ENCODE measurements at places on chromosomes 3 and 15.

GRCh38 chr3:134428401-134428800 is 54.2 kb upstream of the AMOTL2 start:
- no peak for DNase-seq

- no peak for DNase-seq
Measured at GRCh38 chr3:139448104-139448503, 28.2 kb downstream of the RBP2 start.

DNA sequence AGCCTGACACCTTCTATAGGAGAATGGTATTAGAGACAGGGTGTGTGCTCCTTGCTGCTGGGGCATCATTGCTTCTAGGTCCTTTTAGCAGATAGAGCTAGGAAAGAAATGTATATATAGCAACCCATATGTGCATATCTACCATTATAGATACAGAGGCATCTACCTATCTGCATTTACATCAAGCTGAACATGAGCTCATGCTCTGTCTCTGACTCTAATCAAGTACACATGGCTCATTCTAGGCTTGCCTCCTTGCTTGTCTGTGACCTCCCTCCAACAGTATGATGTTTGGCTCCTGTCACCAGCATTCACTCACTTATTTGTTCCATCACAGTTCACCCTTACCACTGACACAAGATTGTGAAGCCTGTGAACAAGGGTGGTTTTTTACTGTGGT is 133.4 kb downstream of the EEFSEC start:
- DNase-seq: no peak

DNA sequence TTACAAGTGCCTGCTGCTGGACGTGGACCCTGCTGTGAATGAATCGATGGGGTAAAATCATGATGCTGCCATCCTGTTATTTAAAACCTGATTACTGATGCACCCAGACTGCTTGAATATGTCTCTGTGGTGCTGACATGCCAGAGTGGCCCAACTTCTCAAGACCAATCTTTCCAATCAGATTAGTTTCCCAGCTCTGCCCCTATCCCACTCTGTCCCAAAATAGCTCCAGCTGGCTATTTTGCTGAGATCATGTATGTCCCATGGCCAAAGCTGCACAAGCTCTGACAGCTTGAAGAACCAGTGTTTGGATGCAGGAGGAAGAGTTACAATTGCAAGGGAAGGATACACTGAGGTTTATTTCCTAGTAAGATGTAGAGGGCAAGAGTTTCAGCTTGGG is 153.6 kb downstream of the TMEM108 start:
- no peak for DNase-seq

- no peak for DNase-seq
Measured at GRCh38 chr3:108234387-108234957, 12.2 kb upstream of the IFT57 start.

- no peak for DNase-seq
Measured at GRCh38 chr3:33722191-33722590, 4.1 kb upstream of the CLASP2 start.

DNA sequence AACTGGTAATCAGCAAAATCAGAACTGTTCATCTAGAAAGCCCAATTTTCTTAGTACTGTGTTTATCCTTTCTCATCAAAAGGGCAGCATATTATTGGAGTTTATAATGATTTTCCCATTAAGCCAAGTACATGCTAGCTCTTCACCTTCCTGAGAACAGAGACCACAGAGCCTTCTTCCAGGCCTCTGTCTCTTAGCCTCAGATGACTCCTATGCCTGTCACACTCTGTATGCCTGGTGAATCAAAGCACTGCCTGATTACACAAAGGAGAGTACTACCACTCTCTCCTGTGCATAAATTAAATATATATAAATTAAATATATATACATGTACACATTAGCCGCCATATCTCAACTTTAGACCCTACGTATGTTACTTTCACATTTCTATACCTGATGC is 636.1 kb downstream of the NTRK3 start:
- no peak for DNase-seq

DNA sequence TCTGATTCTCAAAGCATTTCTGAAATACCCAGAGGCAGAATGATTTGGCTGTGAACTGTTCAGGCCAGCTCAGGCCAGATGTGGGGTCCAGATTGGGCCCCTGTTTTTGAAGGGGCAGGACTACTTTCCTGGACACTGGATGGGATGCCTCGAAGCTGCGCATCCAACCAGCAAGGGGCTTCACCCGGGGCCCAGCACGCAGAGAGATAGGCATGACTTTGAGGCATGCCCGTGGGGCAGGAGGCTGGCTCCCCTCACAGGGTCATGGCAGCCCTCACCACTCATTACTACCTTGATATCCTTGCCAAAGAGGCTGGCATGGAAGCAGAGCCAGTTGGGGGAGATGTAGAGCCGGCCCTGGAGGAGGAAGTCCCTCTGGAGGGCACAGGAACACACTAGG is 30.1 kb downstream of the GRAMD2A start:
- no peak for DNase-seq

- DNase-seq: no peak
Measured at GRCh38 chr15:93800805-93801204, 430.6 kb upstream of the MCTP2 start.

- DNase-seq: no peak
Measured at GRCh38 chr3:178676942-178677790, 140.9 kb downstream of the KCNMB2 start.

DNA sequence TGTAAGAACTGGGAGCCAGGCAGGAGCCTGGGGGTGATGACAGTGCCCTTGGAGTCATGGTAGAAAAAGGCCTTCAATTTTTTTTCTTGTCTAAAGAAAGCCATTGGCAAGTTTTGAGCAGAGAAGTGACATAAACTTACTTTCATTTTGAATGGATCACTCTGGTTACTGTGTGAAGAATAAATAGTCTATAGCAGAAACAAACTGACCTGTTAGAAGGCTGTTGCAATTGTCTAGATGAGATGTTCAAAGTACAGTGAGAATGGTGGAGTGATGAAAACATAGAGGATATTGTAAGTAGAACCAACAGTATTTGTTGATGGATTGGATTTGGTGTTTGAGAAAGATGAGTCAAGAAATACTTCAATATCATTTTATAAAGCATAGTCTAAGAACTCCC is 439.9 kb downstream of the TBL1XR1 start:
- DNase-seq: no peak

- DNase-seq: no peak
Measured at GRCh38 chr3:7421065-7421464, 560.1 kb downstream of the GRM7 start.

DNA sequence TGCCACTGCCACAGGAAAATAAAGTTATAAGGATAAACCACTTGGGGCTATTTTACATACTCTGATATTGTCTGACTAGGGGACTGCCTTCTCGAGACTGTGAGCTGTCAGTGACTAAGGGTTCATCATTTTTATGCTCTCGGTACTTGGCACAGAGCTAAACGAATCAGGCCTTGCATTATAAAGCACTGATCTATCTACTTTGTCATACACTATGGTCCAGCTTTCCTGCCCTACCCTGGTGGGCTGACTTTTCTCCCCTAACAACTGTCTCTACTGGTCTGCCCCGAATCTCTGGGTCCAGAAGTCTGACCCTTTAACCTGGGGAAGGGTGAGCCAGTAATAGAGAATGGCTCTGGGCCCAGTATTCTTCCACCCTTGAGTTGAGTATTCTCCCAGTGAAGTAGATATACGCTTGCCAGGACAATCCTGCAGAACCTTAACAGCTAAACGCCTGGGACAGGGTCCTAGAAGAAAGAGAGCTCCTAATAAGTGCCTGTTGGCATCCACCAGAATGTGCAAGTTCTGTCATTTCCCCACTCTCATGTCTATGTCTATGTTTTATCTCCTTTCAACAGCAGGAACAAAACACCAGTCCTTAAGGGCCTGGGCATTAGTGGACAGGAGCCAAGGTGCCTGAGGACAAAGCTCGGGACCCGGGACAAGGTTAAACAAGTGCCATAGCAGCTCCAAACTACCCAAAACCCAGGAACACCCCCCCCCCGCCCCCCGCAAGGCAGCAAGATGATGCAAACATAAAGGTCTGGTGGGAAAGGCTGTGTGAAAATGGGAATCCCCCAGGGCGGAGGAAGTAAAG is 1.2 kb downstream of the LARP6 start:
- DNase-seq: no peak

DNA sequence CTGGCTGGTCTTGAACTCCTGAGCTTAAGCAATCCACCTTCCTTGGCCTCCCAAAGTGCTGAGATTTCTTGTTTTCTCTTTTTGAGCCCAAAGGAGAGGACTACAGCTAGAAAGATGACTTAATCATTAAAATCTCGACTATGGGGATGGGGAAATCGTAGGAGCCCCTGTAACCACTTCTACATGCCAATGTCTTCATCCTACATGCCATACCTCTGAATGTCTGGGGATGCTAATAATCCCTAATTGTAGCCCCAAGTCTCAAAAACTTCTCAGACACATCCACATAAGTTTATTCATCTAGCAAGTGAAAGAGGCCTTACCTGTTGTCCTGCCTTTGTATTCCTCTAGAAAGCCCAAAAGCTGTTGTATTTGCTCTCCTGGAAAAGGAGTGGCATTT is 3.7 kb upstream of the RHOV start:
- DNase-seq: no peak

GRCh38 chr3:137222736-137223225 is 265.0 kb downstream of the IL20RB start:
- DNase-seq: no peak

DNA sequence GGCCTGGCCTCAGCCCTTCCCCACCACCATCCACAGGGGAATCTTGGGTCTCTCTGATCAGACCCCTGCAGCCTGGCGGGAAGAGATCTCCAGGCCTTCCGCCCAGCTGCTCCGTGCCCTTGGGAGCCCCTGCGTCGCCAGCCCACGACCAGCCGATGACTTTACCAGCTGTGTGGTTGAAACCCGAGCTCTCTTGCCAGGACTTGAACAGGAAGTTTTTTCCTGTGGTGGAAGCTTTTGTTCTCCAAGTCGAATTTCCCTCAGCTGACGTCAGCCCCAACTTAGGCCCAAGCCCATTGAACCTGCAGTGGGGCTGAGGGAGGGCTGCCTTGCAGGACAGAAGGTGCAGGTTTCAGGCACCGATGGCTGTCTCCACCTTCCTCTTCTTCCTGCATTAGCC is 51.7 kb upstream of the SMAD3 start:
- no peak for DNase-seq

GRCh38 chr3:138686771-138687221 is 78.2 kb downstream of the FAIM start:
- DNase-seq: no peak

DNA sequence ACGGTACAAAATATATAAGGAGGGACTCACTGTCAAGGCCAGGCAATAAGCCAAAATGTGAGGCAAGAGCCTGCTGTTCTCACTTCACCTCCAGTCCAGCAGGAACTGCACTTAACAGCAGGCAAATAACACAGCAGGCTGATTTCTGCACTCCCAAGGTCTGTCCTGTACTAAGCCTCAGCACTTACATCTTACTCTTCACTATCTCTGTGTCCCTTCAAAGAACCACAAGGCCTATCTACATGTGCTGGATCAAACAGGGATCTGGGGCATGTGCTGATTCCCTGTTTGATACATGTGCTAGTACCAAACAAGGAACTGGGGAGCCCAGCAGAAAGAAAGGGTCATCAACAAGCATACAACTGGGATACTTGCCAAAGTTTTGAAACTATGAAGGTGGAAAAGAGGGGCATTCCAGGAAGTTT is 22.2 kb downstream of the UACA start:
- DNase-seq: no peak

DNA sequence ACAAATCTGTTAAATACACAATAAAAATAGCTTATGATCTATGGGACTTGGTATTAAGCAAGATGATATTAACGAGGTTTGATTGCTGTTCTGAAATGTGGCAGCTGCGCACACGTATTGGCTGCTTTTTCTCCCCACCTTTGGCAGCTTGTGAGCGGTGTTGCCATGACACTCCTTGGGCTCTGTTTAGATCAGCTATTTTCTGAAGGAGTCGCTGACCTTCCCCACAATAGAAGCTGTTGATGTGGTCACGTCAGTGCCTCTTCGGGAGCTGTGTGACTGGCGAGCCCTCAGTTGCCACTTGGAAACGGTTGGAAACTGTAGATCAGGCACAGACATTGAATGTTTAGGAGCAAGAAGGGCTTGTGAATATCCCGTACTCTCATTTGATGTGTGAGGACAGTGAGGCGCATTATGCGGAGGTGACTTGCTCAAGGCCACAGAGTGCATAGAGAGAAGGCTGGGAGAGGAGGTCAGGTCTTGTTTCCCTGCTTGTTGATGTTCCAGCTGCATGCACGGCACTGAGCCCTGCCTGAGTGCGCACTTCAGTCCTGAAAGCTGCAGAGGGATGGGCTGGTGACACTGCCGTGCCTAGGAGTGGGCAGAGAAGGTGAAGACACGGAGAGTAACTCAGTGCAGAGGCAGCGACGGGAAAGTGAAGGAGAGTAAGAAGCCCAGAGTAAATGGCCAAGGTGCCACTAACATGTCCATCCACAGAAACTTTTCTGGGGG is 198.4 kb downstream of the LPP start:
- DNase-seq: no peak

DNA sequence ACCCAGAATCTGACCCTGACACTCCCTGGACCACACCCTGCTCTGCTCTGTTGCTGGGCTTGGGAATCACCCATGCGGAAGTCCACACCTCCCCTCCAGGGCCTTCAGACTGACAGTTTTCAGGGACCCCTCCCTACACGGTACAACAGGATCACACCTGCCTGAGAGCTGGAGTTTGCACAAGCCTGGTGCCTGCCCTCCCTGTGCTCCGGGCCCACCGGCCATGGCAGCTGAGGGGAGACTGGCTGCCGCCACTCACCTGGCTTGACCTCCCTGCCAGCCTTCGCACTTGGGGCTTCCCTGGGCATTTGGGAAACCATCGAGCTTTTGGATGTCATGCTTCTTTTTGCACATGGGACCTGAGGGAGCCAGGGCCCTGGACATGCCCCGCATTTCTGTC is 95.9 kb upstream of the ANKRD34C start:
- no peak for DNase-seq

- DNase-seq: no peak
Measured at GRCh38 chr3:111749171-111750170, 109.6 kb upstream of the PHLDB2 start.

DNA sequence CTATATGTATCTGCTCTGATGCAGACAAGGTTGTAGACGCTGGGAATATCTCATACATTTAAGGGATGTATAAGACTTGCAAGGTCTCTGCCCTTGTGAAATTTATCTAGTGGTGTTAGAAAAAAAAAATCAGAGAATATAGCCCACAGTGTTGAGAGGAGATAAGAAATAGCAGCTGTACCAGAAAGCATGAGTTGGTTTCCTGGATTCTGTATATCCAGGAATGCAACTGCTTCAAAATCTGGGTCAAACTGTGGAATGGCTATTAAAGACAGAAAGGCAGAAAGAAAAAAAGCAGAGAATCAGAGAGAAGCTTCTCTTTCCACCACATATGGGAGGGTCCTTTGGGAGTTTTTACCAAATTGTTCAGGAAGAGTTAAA is 1.5 kb upstream of the TMEM212 start:
- no peak for DNase-seq

GRCh38 chr3:14000556-14000955 is 120.7 kb upstream of the WNT7A start:
- no peak for DNase-seq
